Endothelial cell of umbilical vein (primary cell): ENCODE measurements at places on chromosomes 3 and 15. TPM values are rescaled to one million over a fixed set of nuclear protein-coding genes. Genes with fewer than 3 reads are reported as not detected.

XCR1 gene
- total RNA-seq: not detected in 2 replicates

GOLGA6L24 gene
- total RNA-seq: not detected in 2 replicates

- no peaks in the 10 kb centered on the region for H3K27me3 ChIP-seq
- DNase-seq: no peak
- no peak overlapping the region for H3K4me3 ChIP-seq
- H3K4me1 ChIP-seq: no peaks in the 10 kb centered on the region
- no peaks in the 10 kb centered on the region for H3K36me3 ChIP-seq
Measured at GRCh38 chr3:34780973-34781372, 858.4 kb upstream of the ARPP21 start.

DNAH12 gene
- 0.20 TPM in 1 of 2 replicates, not detected in the other for total RNA-seq

DUOXA1 gene
- not detected in 2 replicates for total RNA-seq
